ENCODE measurements at places on chromosomes 1 and 21. TPM values are rescaled to one million over a fixed set of nuclear protein-coding genes. Genes with fewer than 3 reads are reported as not detected.

The DNALI1 gene
- total RNA-seq, result 10.5 TPM

The L1TD1 gene
- not detected for total RNA-seq

The NECAP2 gene
- 67.5 TPM for total RNA-seq

The TIE1 gene
- not detected for total RNA-seq

All from osteocyte (in vitro differentiated cells).